ENCODE measurements at places on chromosomes 5 and 9. TPM values are rescaled to one million over a fixed set of nuclear protein-coding genes. Genes with fewer than 3 reads are reported as not detected.

NAIP gene
- 2.0 TPM for total RNA-seq

AQP3 gene
- 24.2 TPM for total RNA-seq

CSF1R gene
- 17.0 TPM for total RNA-seq

GRCh38 chr5:174078416-174078815 lies 32.9 kb downstream of the NSG2 start:
- no peak for DNase-seq

DNA sequence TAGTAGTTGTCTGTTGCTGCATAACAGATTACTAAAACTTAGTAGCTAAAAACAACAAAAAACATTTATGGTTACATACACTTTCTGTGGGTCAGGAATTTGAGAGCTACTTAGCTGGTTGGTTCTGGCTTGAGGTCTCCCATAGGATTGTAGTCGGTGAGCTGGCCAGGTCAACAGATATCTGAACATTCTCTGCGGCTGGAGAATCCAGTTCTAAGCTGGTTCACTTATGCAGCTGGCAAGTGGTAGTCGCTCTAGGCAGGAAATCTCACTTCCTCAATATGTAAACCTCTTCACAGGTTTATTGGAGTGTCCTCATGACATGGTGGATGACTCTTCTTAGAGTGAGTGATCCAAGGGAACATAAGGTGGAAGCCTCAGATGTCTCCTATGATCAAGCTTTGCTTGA lies 65.7 kb upstream of the TNFAIP8 start:
- DNase-seq, result no peak

DNA sequence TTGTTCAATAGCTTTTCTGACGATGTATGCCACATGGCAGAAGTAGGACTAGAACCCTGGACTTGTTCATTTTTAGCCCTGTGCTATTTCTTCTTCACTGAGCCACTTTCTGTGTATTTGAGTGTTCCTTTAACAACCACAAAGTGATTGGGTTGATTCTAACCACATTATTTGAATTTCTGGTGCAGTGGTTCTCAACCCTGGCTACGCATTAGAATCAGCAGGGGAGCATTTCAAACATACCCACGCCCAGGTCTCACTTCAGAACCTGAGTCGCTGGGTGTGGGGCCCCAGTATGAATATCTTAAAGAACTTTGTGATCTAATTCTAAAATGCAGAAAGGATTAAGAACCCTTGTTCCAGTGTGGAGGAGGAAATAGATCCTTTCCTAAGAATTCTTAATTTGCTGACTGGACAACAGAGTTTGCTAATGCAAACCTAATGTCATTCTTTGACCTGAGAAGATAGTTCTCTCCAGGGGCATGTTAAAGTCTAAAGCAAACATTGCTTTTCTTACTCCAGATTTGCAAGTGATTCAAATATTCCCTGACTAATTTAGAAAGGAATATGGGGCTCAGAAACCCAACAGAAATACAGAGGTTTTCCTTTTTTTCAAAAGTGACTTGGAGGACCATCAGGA lies 75.4 kb upstream of the GDNF start:
- DNase-seq, result no peak

DNA sequence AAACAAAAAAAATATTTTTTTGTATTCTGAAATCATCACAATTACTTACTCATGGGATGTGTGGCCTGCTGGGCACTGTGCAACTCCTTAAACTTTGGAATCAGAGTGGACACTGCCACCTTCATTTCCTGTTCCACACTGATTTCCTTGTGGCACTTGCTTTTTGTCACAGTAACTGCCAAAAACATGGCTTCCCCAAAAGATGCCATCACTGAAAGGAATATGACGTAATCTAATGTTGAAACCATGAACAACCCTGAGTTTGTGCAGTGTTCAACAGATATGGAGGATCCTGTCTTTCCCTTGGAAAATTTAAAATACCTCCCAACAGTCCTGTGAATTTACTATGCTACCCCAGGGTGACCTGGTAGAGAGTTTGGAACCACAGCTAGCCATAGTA lies 12.6 kb upstream of the IL12B start:
- DNase-seq, result no peak

- DNase-seq, result no peak
These were observed 55.6 kb downstream of the ANGPTL2 start for GRCh38 chr9:127066851-127067136.

DNA sequence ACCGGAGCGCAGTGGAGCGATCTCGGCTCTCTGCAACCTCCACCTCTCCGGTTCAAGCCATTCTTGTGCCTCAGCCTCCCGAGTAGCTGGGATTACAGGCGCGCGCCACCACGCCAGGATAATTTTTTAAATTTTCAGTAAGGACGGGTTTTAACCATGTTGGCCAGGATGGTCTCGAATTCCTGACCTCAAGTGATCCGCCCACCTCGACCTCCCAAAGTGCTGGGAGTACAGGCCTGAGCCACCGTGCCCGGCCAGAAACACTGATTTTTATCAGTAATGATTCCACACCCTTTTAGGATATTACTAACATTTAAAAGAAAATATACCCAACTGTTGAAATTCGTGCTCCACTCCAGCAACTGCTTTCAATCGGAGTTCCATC lies 464 bp upstream of the FAM151B start:
- no peak for DNase-seq
